ENCODE measurements at places on chromosomes 2 and 18.

- no peak overlapping the region for H3K4me3 ChIP-seq
- H3K36me3 ChIP-seq, result no peaks in the 10 kb centered on the region
- DNase-seq, result no peak
Observed at GRCh38 chr2:193867454-193867853, 1672.7 kb upstream of the TMEFF2 start.

GRCh38 chr18:43393174-43393573 lies 115.9 kb upstream of the SYT4 start:
- DNase-seq, result no peak
- no peaks in the 10 kb centered on the region for H3K27me3 ChIP-seq
- H3K27ac ChIP-seq, result no peak overlapping the region
- no peaks in the 10 kb centered on the region for H3K4me1 ChIP-seq
- H3K36me3 ChIP-seq, result peaks cover 1% of the 10 kb centered on the region
- H3K4me3 ChIP-seq, result no peak overlapping the region

- H3K36me3 ChIP-seq, result peaks cover 11% of the 10 kb centered on the region
- H3K4me3 ChIP-seq, result no peak overlapping the region
- no peaks in the 10 kb centered on the region for H3K27me3 ChIP-seq
- no peaks in the 10 kb centered on the region for H3K4me1 ChIP-seq
- no peak overlapping the region for H3K27ac ChIP-seq
Observed at GRCh38 chr2:148253685-148254084, 232.8 kb downstream of the MBD5 start.

- H3K4me1 ChIP-seq, result peaks cover 65% of the 10 kb centered on the region
- no peaks in the 10 kb centered on the region for H3K36me3 ChIP-seq
- no peaks in the 10 kb centered on the region for H3K27me3 ChIP-seq
- no peak overlapping the region for H3K4me3 ChIP-seq
- H3K27ac ChIP-seq, result no peak overlapping the region
Observed at GRCh38 chr2:99338029-99338585, 918 bp downstream of the EIF5B start.

DNA sequence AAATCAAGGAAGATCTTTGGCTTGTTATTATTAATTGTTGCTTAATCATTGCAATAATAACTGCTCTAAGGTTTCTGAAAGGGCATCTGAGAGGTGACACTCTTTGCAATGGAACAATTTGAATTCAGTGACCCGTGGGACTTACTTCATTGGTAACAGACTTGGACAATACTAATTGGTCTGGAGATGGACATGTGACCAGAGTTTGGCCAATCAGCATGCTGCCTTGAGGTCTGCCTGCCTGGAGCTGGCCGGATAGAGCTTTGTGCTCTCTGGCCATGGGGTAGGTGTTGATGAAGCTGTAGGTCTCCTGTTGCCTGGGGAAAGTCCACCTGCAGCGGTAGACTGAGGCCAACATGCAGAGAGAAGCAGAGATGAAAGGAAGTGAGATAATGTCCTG lies 24.0 kb upstream of the VPS4B start:
- H3K27ac ChIP-seq, result no peak overlapping the region
- DNase-seq, result no peak
- H3K4me1 ChIP-seq, result no peaks in the 10 kb centered on the region
- no peaks in the 10 kb centered on the region for H3K36me3 ChIP-seq

GRCh38 chr18:78934551-78935225 lies 44.9 kb upstream of the SALL3 start:
- H3K4me1 ChIP-seq, result peaks cover 11% of the 10 kb centered on the region
- H3K4me3 ChIP-seq, result no peak overlapping the region
- no peak overlapping the region for H3K27ac ChIP-seq
- no peaks in the 10 kb centered on the region for H3K36me3 ChIP-seq

- no peak for DNase-seq
- H3K27ac ChIP-seq, result no peak overlapping the region
- no peaks in the 10 kb centered on the region for H3K27me3 ChIP-seq
- H3K4me1 ChIP-seq, result no peaks in the 10 kb centered on the region
- no peaks in the 10 kb centered on the region for H3K36me3 ChIP-seq
Observed at GRCh38 chr2:5933669-5934068, 241.5 kb downstream of the SOX11 start.

GRCh38 chr2:105274046-105274445 lies 32.5 kb downstream of the GPR45 start:
- H3K36me3 ChIP-seq, result peaks cover 2% of the 10 kb centered on the region
- no peak for DNase-seq
- no peak overlapping the region for H3K27ac ChIP-seq
- no peak overlapping the region for H3K4me3 ChIP-seq
- no peaks in the 10 kb centered on the region for H3K27me3 ChIP-seq
- H3K4me1 ChIP-seq, result no peaks in the 10 kb centered on the region

- H3K27me3 ChIP-seq, result no peaks in the 10 kb centered on the region
- H3K4me3 ChIP-seq, result no peak overlapping the region
- H3K36me3 ChIP-seq, result no peaks in the 10 kb centered on the region
Observed at GRCh38 chr2:46175419-46175818, 121.8 kb upstream of the EPAS1 start.

GRCh38 chr18:70377857-70378701 lies 89.2 kb downstream of the SOCS6 start:
- peaks cover 11% of the 10 kb centered on the region for H3K27me3 ChIP-seq
- no peak for DNase-seq
- no peaks in the 10 kb centered on the region for H3K36me3 ChIP-seq
- no peak overlapping the region for H3K27ac ChIP-seq

DNA sequence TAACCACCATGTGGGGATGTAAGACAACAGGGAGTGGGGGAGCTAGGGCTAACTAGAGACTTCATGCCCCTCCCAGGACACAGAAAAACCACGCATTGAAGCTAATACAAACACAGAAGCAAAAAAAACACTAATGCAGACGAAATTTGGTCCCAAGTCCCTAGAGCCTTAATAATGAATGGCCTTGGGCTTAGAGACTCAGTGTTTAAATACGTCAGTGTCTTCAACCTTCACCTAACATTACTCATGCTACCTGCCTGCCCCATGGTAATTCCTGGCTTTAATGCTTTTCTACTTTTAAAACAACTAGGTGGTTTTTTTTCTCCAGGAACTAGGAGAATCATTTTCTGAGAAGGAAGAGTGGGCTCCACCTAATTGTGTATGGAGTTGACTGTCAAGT lies 64.1 kb upstream of the ITSN2 start:
- no peaks in the 10 kb centered on the region for H3K27me3 ChIP-seq
- no peaks in the 10 kb centered on the region for H3K4me1 ChIP-seq
- DNase-seq, result no peak
- peaks cover 1% of the 10 kb centered on the region for H3K36me3 ChIP-seq

DNA sequence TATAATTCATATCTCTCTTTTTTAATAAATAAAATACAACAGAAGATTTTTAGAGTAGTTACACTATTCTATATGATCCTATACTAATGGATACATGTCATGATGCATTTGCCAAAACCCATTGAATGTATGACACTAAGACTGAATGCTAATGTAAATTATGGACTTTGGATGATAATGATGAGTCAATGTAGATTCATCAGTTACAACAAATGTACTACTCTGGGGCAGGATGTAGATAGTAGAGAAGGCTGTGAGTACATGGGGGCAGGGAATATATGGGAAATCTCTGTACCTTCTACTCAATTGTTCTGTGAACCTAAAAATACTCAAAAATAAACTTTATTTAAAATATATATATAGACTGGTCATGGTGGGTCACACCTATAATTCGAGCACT lies 45.6 kb upstream of the NEDD4L start:
- no peaks in the 10 kb centered on the region for H3K36me3 ChIP-seq
- no peak overlapping the region for H3K27ac ChIP-seq
- peaks cover 11% of the 10 kb centered on the region for H3K27me3 ChIP-seq
- H3K4me3 ChIP-seq, result no peak overlapping the region
- H3K4me1 ChIP-seq, result no peaks in the 10 kb centered on the region
- DNase-seq, result no peak

- no peak overlapping the region for H3K4me3 ChIP-seq
- peaks cover 50% of the 10 kb centered on the region for H3K4me1 ChIP-seq
- DNase-seq, result no peak
- H3K27me3 ChIP-seq, result no peaks in the 10 kb centered on the region
- H3K36me3 ChIP-seq, result peaks cover 6% of the 10 kb centered on the region
Observed at GRCh38 chr2:121532894-121533293, 2.2 kb downstream of the RNU4ATAC start.

- no peak within 1 kb of the TSS for H3K27ac ChIP-seq
- H3K4me3 ChIP-seq, result peak within 1 kb of the TSS; percentile 91
- DNase-seq, result no peak
- peaks cover 2% of the 10 kb centered on the region for H3K36me3 ChIP-seq
- H3K27me3 ChIP-seq, result peaks cover 62% of the 10 kb centered on the region
Observed at GRCh38 chr2:60553495-60554073, at the start of gene BCL11A. Gene BCL11A (minus strand): TSS chr2:60553654. CDS start chr2:60553270, 384 bp downstream.

DNA sequence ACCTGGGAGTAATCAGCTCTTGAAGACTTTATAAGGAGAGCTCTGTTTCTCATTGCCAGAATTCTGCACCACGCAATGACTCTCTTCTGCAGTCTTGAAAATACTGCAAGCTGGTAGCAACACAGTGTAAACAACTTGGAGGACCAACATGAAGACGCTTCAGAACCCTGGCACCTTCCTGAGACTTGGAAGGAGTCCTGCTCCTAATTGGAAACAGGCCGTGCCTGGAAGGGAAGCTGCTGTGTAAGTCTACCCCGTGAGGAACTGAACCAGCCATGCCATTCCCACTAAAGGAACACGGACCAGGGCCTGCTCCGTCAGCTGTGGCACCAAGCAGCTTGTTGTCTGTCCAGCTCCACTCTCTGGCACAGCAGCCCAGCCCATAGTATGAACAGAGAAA lies 171.1 kb downstream of the PAX3 start:
- no peak overlapping the region for H3K27ac ChIP-seq
- DNase-seq, result no peak
- no peaks in the 10 kb centered on the region for H3K36me3 ChIP-seq
- no peak overlapping the region for H3K4me3 ChIP-seq
- H3K4me1 ChIP-seq, result no peaks in the 10 kb centered on the region
- no peaks in the 10 kb centered on the region for H3K27me3 ChIP-seq

All from activated T-cell treated with anti-CD3 and anti-CD28 coated beads, Interleukin-2, amount 50 U/mL, for 72 hours (primary cell).